ENCODE measurements at places on chromosomes 11 and 22.
A peak's percentile ranks its signal among the peaks of the same experiment; 100 is the strongest.

DNA sequence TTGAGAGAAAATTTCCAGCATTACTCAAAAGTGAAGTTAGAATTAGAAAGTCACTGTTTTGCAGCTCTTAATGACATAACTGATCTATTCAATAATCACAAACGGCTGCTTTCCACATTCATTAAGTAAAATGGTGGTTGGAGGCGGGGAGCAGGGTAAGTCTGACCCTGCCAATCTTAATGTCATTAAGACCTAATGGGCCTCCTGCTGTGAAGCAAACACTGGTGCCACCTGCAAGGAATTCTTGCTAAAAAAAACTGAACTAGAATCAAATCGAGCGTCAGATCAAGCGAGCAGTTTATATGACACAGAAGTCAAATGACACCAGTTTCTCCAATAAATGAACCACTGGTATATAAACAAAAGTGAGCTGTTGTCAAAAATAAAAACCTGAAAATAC is 351.5 kb downstream of the BRD1 start:
- no peak for DNase-seq

DNA sequence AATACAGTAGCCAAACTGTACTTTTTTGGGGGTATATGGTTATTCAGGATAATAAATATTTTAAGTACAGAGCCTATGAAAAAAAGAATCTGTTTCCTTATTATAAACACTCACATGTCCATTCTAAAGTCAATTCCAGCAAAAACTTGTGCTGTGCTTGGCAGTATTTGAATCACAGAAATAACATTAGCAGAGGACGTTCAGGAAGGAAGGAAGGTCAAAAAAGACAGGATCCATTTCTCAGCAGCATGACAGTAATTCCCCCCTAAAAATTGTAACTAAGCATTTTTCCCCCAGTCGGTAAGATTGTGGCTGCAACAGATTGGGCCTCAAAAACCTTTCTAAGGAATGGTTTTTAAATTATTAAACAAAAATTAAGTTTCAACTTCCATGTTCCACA is 124.8 kb downstream of the ATG16L2 start:
- no peak for DNase-seq

- DNase-seq = no peak
Measured at GRCh38 chr11:43316451-43316850, 4.7 kb downstream of the API5 start.

DNA sequence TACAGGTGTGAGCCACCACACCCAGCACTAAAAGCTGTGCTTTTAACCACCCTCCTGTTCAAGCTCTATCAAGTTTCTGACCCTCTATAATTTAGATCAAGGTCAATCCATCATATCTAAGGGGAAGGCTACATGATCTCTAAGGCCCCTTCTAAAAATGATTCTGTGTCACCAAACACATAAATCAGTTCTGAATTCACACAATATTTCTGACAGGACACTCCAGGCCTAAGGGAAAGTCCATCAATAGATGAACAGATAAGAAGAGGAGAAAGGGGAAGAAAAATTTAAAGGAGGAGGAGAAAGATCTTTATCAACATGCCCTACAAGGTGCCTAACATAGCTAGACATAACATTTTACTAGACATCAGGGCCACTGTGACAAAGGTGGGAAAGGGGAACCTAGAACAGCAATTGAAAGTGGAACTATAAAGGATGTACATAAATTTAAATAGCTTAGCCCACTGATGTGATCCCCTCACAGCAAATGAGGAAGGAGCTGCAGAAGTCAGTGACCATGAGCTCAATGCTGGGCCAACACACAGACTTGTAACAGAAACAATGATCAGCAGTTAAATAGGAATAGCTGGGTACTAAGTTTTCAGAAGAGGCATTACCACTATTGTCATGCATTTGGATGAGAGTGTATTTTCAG is 4.7 kb downstream of the PRCP start:
- peak; percentile 35 for DNase-seq

DNA sequence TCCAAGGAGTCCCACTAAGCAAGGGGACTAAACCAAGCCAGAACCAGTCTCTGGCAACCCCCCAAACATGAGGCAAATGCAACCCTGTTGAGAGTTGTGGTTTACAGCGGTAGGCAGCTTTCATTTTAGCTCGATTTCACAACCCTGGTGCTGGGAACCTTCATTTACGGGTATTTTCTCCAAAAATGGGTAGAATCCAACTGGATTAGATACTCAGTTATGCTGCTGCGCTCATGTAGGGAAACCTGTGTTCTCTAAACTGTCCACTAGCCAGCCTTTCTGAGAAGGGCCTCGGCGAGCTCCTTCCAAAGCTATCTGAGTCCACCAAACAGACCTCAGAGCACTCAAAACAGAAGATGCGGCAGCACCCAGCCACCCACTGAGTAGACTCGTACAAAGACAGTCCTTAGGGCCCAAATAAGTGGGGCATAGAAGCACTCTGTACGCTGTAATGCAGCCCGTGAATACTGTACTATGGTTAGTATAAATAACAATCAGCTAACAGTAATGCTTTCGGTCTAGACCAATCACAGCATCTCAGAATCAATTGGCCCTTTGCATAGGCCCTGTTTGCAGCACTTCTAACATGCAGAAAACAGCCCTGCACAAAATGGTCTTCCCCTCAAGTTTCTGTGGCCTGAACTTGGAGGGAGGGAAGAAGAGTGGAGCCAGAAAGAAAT is 104.7 kb downstream of the ETS1 start:
- no peak for DNase-seq

GRCh38 chr11:129041611-129042018 is 98.9 kb upstream of the TP53AIP1 start:
- no peak for DNase-seq

DNA sequence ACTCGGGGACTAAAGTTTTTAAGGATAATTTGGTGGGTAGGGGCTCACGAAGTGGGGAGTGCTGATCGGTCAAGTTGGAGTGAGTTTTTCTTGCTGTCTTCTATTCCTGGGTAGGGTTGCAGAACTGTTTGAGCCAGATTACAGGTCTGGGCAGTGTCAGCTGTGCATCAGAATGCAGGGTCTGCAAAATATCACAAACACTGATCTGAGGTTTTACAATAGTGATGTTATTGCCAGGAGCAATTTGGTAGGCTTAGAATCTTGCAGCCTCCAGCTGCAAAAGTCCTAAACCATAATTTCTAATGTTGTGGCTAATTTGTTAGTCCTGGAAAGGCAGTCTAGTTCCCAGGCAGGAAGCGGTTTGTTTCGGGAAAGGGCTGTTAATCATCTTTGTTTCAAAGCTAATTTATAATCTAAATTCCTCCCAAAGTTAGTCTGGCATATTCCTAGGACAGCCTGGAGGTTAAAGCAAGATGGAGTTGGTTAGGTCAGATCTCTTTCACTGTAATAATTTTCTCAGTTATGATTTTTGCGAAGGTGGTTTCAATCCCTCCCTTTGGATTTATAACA is 39.7 kb upstream of the CALCA start:
- DNase-seq = no peak

DNA sequence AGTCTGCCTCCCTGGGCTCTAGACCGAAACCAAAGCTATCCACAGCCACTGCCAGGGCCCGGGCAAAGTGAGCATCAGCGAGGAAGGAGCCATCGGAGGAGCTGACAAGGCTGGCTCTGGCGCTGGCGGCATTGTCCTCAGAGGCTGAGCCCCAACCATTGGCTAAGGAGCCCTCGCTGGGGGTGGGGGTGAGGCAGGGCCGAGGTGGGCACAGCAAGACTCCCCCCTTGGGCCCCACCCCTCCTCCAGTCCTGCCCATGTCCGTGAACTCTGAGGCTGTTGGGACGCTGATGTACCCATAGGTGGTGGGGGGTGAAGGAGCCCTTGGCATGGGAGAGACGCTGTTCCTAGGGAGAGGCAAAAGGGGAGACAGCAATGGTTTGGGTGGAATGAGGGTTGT is 11.2 kb downstream of the ROBO4 start:
- no peak for DNase-seq

GRCh38 chr22:47064016-47064415 is 301.6 kb downstream of the TBC1D22A start:
- no peak for DNase-seq

GRCh38 chr22:43006016-43006505 is 8.9 kb downstream of the PACSIN2 start:
- DNase-seq = no peak

DNA sequence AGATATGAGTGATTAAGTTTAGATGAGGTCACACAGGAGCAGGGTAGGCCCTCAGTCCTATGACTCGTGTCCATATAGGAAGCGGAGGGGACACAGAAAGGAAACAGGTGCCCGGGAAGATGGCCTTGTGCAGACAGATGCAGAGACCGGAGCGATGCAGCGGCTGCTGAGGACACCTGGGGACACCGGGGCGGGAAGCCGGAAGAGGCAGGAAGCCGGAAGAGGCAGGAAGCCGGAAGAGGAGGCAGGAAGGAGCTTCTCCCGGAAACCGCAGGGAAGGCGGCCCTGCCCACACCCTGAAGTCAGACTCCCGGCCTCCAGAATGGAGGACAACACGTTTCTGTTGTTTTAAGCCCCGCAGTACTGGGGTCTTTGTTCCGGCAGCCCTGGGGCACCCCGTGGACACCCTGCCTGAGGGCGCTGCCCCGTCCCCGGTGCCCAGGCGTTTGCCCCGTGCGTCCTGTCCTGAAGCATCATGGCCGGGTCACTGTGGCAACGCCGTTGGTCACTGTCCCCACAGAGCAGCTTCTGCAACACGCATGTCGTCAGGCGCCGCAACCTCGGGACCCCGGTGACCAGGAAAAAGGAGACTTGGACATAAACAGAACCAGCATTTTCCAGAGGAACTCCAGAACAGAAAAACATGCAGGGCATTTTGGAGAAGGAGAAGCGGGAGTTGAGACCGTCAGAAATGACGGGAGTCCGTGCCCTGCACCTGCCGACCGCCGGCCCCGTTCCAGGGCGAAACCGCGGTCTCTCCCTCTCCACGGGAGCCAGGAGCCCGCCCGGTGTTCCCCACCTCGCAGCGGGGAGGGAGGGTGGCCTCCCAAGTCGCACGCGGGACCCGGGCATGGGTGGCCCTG is 103.4 kb downstream of the BRD1 start:
- no peak for DNase-seq

- no peak for DNase-seq
Measured at GRCh38 chr22:28410050-28410816, 269.4 kb downstream of the TTC28 start.

DNA sequence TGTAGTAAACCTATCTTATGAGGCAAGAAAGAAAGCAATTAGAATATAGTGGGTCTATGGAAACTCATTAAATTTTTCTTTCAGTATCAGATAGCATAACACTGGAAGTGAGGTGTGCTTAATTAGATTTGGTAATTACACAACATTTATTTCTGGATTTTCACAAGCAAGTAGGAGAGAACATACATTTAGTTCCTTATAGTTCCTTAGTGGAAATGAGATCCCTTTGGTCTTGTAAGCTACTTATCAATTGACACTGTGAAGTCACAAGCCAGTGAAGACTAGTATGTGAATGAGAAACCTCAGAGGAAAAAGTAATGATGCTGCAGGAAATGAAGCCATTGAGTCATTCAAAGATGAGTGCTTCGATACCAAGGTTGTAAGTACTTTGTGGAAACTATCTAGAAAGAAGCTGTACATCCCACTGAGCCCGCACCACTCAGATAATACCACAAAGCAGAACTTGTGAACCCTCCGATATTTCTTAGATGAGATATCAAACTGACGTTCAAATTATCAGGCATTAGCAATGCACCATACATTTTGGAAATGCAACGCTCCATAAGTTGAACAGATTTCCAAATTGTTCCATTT is 53.5 kb downstream of the ENTHD1 start:
- peak; percentile 3 for DNase-seq

DNA sequence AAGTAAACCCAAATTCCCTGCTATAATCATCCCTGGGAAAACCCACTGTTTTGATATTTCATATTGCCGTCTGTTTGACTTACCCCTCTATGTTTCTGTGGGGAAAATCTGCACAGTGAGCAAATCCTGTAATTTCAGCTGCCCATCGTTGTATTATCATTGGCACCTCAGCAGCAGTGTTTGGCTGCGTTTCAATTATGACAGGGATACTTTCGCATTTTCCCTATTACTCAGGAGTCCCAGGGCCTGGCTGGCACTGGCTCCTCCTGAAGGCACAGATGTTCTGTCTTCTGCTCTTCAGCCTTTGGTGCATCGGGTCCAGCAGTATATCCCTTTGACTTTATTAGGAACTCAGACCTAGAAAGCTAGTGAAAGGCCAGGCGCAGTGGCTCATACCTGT is 12.2 kb upstream of the MMP12 start:
- DNase-seq = no peak

- DNase-seq = no peak
Measured at GRCh38 chr11:134358856-134359490, 27.2 kb downstream of the GLB1L2 start.

GRCh38 chr22:44046485-44047141 is 22.5 kb downstream of the PARVB start:
- no peak for DNase-seq

- no peak for DNase-seq
Measured at GRCh38 chr22:23065495-23066122, 4.7 kb upstream of the GNAZ start.

DNA sequence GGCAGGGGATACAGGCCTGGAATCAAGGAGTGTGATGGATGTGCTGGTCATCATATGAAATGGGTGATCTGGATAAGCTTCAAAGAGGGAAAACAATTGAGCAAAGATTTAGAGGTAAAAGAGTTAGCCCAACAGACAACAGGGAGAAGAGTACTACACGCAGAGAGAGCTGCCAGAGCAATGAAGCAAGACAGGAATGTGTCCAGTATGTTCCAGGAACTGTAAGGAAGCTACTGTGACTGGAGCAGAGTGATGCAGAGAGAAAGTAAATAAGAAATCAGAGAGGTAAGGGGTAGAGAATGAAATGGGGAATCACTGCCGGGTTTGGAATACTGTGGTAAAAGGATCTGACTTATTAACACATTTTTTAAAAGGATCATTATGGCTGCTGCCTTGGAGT is 255.1 kb downstream of the DCDC1 start:
- no peak for DNase-seq

- peak; percentile 75 for DNase-seq
Measured at GRCh38 chr11:74988541-74989259, at the start of gene NEU3. TSS of gene NEU3 (plus strand) at chr11:74988933. CDS start at chr11:74989061, 128 bp downstream.

DNA sequence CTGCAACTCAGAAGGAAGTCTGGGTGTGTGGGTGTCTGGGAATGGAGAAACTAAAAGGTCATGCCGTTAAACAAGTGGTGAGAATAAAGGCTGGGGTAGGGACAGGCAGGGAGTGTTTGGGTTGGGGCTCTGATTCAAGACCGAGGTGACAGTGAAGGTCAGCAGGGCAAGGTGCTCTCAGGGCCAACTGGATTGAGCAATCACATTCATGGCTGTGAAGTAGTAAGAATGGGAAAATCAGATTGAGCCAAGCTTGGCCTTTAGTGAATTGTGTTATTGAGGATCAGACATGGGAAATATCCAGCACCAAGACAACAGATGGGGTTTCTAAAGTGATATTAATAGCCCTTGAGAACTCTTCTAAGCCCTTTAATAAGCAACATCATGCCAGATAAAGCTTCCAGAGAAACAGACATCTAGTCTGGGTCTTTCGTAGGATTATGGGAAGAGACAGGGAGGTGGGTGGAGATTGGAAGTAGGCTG is 24.3 kb downstream of the SCN3B start:
- DNase-seq = no peak

- DNase-seq = no peak
Measured at GRCh38 chr11:78197816-78198215, 9.1 kb downstream of the USP35 start.

Measured in stimulated activated naive B cell treated with anti-CD40 and anti-IgM and Interleukin-4, amounts not matched to agents 10 μg/mL and 1 μg/mL and 100 μg/mL, for 72 hours (primary cell).